ENCODE measurements at places on chromosomes 5 and 9. TPM values are rescaled to one million over a fixed set of nuclear protein-coding genes. Genes with fewer than 3 reads are reported as not detected.

The DENND1A gene
- 29.7 TPM for total RNA-seq

The C9orf153 gene
- total RNA-seq = 0.70 TPM

The KIF24 gene
- total RNA-seq = 5.6 TPM

The ANKRD18A gene
- total RNA-seq = 2.9 TPM

The CNTNAP3 gene
- 9.2 TPM for total RNA-seq

Data from metanephros (tissue), 2 donors.